Activated CD4-positive, alpha-beta memory T cell treated with anti-CD3 and anti-CD28 coated beads for 36 hours (primary cell): ENCODE measurements at places on chromosomes 16 and 17. TPM values are rescaled to one million over a fixed set of nuclear protein-coding genes. Genes with fewer than 3 reads are reported as not detected.

DNA sequence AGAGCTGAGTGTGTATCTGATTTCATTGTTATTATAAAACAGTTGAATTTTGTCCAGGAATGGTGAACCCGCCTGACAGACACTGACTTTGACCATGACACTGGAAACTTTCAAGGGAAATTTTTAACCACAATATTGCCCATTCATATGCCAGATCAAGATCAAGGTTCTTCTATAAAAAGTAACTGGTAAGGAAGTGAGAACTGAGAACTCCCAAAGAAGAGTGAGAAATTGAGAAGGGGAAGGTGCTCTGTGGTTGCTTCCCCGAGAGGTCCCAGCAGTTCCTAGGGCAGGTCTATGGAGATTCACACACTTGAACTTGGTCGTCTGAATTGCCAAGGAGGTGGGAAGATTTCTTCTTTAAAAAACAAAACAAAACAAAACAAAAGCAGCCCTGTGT is 27.3 kb downstream of the SLC6A4 start:
- H3K27ac ChIP-seq: no peak overlapping the region
- peaks cover 15% of the 10 kb centered on the region for H3K27me3 ChIP-seq
- H3K4me3 ChIP-seq: no peak overlapping the region
- DNase-seq: no peak

DNA sequence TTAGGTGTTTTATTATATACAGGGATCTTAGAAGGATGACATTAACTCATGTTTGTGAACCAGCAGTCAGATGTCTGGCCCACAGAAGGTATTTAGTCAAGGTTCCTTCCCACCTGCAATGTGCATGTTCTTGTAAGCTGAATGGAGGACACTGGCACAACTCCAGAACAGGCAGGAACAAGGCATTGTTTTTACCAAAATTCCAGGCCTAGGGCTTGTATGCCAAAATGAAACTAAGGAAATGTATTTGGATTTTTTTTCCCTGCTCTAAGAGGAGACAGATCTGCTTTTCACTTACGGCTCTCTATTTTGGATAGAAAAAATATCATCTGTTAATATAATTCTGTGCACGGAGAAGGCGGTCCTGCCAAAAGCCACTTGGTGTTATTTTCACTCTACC is 312.5 kb downstream of the GRIN2A start:
- no peaks in the 10 kb centered on the region for H3K4me1 ChIP-seq
- H3K36me3 ChIP-seq: no peaks in the 10 kb centered on the region
- H3K27me3 ChIP-seq: no peaks in the 10 kb centered on the region
- no peak for DNase-seq

TTC19 gene
- total RNA-seq: 21.0 TPM

- H3K27me3 ChIP-seq: no peaks in the 10 kb centered on the region
- no peak for DNase-seq
- no peak overlapping the region for H3K4me3 ChIP-seq
- no peaks in the 10 kb centered on the region for H3K4me1 ChIP-seq
Measured at GRCh38 chr16:549544-550263, 10.5 kb upstream of the PRR35 start.

LUC7L3 gene
- total RNA-seq: 120 TPM
